ENCODE measurements at places on chromosomes 6 and 20.
A peak's percentile ranks its signal among the peaks of the same experiment; 100 is the strongest.

- no peak for DNase-seq
These were observed 76.1 kb upstream of the MANEA start for GRCh38 chr6:95501032-95501904.

DNA sequence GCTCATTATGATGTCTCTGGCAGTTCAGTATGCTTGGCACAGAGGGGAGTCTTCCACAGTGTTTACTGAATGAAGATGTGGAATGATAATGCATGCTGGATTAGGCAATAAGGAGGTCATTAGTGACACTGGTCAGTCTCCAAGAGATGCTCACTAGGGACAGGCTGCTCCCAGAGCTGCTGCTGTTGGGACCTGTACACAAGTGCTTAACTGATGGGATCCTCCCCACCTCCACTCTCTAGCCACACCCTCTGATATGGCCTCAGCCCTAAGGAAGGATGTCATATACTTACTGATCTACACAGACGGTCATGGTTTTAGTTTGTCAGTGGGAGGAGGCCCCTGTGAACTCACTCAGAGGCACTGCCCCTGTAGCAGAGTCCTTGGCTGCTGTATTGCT is 73.4 kb downstream of the MYB start:
- DNase-seq: no peak

DNA sequence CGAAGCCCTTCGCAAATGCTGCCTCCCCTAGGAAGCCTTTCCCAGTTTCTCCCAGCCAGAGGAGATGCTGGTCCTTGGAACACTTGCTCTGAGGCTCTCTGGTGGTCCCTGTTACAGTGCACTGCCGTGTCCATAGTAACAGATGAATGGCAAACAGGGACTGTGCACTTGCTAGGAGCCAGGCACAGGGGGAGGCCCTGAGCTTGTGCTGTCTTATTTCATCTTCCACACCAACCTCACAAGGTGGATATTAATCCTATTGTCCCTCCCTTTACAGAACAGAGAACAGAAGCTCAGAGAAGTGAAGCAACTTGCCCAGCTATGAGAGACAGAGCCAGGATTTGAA is 19.0 kb downstream of the SRC start:
- DNase-seq: no peak

- no peak for DNase-seq
These were observed 1.1 kb upstream of the PREX1 start for GRCh38 chr20:48828734-48829460.

GRCh38 chr20:51579137-51579536 is 36.6 kb upstream of the NFATC2 start:
- DNase-seq: no peak

GRCh38 chr6:26300359-26300758 is 64.6 kb upstream of the BTN3A2 start:
- no peak for DNase-seq

DNA sequence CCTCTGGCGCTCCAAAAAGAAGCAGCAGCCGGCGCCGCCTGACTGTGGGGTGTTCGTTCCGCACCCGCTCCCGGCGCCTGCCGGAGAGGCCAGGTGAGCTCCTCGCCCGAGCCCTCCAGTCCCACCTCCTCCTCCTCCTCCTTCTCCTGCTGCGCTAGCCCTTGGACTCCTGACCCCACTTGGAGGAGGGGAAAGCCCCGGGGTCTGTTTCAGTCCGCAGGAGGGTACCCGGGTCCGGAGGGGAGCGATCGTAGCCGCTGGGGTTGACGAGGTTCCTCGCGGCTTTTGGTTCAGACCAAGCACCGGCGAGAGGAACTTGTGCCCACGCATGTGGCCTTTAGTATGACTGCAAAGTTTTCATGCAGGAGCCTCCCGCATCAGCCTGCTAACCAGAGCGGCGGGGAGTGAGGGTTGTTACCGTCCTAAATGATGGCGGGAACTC is 493 bp downstream of the CRYBG1 start:
- no peak for DNase-seq

GRCh38 chr6:13261464-13261994 is 66.8 kb downstream of the TBC1D7 start:
- no peak for DNase-seq

GRCh38 chr6:150322466-150322871 is 46.3 kb upstream of the IYD start:
- no peak for DNase-seq

DNA sequence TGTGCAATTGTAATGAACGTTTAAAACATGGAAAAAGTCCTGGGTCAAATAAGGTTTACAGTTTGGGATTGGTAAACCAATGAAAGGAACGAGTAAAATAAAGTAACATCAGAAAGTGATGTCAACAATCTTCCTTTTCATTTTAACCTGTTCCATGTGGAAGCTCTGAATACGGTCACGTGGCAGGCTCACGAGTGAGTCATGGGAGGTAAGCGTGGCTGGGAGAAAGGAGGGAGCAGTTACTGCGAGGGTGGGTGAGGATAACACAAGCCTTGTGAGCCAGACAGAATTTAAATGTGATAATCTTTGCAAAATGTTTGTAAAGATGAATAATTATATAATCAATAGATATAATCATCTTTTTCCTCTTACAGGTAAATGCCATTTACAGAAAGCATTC is 171.3 kb upstream of the HDAC2 start:
- DNase-seq: no peak

GRCh38 chr6:122381494-122382265 is 17.8 kb upstream of the HSF2 start:
- peak; percentile 43 for DNase-seq

DNA sequence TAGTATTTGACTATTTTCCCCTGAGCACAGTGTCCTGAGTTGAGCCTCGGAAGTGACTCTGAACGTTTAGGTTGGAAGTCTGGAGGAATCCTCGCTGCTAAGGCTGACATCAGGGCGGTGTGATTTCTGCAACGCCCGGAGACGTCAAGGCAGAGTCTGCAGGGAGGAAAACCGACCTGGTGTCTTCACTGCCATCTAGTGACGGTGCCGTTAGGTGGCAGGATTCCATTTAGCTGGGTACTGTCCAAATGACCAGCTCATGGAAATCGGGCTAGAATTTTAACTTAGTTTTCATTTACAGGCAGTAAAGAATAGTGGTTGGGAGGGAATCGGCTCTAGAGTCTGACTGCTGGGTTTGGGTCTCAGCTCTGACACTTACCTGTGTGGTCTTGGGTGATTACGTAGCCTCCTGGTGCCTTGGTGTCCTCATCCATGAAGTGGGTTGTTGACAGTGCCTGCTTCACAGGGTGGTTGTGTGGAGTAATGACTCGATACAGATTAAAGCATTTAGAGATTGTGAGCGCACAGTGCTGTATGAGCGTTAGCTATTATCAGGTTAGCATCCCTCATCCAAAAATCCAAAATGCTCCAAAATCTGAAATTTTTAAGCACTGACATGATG is 35.0 kb downstream of the FOXF2 start:
- DNase-seq: no peak

DNA sequence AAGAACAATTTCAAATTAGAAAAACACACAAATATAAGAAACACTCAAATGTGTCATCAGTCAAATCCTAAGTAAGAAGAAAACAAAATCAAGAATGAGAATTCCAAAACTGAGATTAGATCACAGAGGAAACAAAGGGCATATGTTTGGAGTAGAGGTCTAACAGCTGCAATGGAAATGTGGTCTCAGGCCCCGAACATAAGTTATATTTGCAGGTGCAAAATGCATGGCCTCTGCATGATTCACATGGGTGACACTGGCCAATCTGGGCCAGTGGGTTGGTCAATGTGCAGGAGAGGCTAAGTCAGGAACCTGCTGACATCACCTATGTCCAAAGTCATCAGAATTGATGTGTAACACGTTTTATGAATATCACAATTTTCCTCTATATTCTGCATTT is 108.5 kb upstream of the MAP7 start:
- DNase-seq: no peak

GRCh38 chr6:121436274-121436857 is 920 bp downstream of the GJA1 start:
- no peak for DNase-seq

- no peak for DNase-seq
These were observed 390.4 kb downstream of the HTR1B start for GRCh38 chr6:77072694-77073409.

- no peak for DNase-seq
These were observed 158.3 kb downstream of the OPRM1 start for GRCh38 chr6:154197196-154197860.

GRCh38 chr6:37507690-37508421 is 8.2 kb upstream of the CCDC167 start:
- DNase-seq: no peak

GRCh38 chr6:159682295-159682694 is 10.7 kb downstream of the SOD2 start:
- DNase-seq: no peak

DNA sequence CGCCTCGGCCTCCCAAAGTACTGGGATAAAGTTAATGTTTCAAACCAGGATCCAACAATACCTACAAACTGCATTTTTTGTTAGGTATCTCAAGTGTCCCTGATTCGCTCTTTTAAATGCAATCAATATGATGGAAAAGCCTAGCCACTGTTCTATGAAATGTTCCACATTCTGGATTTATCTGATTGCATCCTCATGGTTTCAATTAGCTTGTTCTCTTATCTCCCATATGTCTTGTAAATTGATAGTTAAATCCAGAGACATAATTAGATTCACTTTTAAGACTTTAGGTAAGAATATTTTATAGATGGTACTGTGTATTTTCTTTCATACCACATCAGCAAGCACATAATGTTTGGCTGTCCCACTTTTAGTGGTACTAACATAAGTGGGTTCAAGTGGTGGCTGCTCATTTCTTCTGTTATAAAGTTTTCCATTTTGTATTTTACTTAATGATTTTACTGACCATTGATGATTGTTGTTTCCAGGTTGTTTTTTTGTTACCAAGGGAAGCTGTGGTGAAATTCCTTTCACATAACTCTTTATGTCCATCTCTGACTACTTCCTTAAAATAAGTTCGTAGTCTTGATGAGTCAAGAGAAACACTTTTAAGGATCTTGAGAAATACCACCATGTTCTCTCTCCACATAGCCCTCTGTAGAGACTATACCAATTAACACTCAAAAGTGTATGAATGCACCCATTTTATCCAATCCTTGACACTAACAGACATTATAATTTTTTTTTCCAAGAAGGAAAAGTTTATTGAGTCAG is 40.5 kb downstream of the RNGTT start:
- no peak for DNase-seq

GRCh38 chr6:63709148-63709547 is 73.5 kb downstream of the PHF3 start:
- DNase-seq: no peak

- DNase-seq: peak; percentile 71
These were observed 64.5 kb downstream of the AKAP7 start for GRCh38 chr6:131199568-131200272.

- DNase-seq: no peak
These were observed 284.9 kb upstream of the TBX18 start for GRCh38 chr6:85049282-85049681.

DNA sequence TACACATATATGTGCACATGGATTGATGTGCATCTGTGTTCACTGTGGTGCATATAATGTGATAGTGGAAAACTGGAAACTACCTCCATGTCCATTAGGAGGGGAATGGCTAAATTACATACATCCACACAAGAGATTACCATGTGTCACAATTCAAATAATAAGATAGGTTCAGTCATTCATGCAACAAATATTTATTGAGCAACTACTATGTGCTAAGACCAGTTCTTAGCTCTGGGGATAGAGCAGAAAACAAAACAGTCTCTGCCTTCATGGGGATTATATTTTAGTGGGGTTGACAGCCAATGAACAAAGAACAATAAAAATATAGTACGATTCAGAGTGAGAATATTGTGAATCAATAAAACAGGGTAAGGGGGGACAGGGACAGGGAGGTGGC is 61.7 kb upstream of the PTGIS start:
- no peak for DNase-seq

- no peak for DNase-seq
These were observed 287.1 kb downstream of the BTBD9 start for GRCh38 chr6:38352636-38353035.

DNA sequence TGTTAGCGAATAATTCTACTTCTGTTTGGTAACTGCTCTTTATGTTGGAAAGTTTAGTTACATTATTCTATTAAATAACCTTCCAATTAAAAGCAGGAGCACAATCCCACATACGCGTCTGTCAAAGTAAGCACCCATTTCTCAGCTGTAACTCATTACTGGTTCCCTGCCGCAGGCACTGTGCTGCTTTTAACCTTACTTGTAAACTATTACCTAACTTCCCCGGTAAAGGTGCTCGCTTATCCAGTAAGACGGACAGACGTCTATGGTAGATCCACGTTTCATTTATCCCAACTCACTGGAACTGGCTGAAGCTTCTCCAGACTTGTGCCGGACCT is 529 bp upstream of the ENPP4 start:
- no peak for DNase-seq

DNA sequence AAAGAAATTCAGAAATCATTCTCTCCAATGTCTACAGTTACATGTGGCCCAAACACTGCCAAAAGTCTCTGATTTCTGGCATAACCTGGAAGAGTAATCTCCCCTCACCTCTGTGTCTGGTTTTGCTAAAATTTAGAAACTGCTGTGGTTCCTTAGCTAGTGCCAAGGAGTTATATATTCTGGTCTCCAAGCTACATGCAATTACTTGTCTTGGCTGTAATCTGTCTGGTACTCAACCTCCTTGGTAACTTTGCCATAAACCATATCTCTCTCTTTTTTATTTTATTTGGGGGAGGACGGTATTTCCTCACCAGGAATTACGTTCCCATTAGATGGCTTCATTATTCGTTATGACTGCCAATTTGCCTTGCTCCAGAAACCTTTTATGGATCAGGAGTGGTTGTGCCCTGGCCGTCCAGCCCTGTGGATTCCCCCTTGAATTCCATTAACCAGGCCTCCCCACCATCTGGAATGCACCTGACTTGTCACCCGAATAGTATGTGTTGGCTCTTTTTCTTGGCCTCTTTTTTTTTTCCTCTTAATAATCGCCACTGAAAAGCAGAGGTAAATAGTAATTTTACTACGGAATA is 400.0 kb downstream of the CD83 start:
- DNase-seq: no peak

- DNase-seq: no peak
These were observed 36.9 kb downstream of the UNC5CL start for GRCh38 chr6:41002168-41002567.

- DNase-seq: no peak
These were observed 93.7 kb downstream of the SSR1 start for GRCh38 chr6:7219310-7219709.

GRCh38 chr6:33481192-33481591 is 26.8 kb downstream of the ZBTB9 start:
- no peak for DNase-seq

DNA sequence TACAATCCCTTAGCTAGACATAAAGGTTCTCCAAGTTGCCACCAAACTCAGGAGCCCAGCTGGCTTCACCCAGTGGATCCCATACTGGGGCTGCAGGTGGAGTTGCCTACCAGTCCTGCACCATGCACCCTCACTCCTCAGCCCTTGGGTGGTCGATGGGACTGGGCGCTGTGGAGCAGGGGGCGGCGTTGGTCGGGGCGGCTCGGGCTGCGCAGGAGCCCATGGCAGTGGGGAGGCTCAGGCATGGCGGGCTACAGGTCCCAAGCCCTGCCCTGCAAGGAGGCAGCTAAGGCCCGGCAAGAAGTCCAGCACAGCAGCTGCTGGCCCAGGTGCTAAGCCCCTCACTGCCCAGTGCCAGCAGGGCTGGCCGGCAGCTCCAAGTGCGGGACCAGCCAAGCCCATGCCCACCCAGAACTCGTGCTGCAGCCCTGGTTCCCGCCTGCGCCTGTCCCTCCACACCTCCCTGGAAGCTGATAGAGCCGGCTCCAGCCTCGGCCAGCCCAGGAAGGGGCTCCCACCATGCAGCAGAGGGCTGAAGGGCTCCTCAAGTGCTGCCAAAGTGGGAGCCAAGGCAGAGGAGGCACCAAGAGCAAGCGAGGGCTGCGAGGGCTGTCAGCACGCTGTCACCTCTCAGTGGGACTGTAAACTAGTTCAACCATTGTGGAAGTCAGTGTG is 912.1 kb downstream of the PHF3 start:
- DNase-seq: no peak
